ENCODE measurements at places on chromosomes 16 and 17.

GRCh38 chr17:57489321-57489720, 233.0 kb downstream of the MSI2 start:
- DNase-seq = no peak

DNA sequence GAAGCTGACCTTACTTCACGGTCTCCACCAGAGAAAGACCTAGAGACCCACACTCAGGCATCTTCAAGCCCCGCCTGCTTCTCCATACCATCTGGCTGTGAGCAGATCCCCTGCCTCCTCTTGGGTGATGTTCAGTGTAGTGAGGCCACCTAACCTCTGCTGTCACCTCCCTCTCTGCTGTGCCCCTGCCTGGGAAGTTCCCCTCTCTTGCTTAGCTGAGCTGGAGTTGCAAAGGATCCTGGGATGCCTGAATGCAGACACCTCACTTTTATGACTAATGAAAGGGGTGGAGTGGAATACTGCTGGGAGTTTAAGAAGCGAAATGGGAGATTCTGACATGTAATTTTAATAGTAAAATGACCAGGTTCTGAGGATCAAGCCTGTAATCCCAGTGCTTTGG, 5.8 kb downstream of the IRX3 start:
- no peak for DNase-seq

DNA sequence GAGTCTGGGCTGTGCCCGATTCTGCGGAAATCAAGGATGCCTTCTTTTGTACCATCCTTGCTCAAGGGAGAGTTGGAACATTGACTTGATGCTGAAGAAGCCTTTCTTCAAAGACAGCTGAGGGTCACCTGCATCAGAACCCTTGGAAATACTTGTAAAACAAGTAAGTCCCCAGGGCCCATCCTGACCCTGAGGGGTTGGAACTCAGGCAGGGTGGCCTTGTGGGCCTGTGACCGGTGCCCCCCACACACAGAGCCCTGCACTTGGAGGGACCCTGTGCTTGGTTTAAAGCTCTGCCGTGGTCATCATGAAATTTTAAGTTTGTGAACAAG, 56.9 kb downstream of the WIPI1 start:
- DNase-seq = no peak

DNA sequence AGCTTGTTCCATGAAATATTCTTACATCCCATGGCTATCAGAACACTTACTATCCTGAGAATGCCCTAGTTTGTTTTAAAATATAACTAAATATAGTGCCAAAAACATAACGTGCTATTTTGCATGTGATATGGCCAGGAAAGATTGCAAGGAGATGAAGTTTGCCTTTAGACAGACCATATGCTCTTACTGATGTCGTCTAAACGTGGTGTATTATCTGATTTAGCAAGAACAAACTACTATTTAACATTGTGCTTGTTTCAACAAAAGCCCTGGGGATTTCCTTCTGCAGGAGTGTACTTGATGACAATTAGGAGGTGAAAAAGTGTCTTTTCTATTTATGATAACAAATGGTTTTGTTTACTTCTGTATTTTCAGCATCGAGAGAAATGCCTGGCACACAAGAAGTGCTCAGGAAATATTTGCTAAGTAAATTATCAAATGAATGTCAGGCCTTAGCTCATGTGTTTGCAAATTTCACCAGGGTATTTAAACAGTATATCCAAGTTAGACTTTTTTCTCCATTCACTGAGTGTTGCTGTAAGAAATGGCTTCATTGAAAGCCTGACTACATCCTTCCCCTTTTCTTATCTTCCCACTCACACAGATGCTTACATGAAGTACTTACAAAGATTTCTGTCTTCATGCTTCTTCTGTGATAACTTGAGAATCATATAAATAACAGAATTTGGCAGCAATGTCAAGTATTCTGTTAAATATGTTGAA, 1033.6 kb downstream of the CDH8 start:
- DNase-seq = no peak

DNA sequence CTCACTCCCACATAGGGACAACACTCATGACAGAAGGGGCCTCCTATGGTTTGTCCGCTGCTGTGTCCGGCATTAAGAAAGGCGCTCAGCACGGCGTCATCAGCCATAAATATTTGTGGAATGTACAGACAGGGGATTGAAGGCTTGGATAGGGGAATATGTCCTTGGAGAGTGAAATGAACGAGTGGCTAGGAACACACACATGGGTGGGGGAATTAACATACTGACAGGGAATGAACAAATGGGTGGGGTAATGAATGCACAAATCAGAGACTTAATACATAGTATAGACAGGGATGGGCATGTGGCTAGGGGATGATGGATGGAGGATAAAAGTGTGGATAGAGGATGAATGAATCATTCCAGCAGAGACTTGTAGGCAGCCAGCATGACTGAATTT, 154.0 kb upstream of the HSBP1 start:
- DNase-seq = no peak

DNA sequence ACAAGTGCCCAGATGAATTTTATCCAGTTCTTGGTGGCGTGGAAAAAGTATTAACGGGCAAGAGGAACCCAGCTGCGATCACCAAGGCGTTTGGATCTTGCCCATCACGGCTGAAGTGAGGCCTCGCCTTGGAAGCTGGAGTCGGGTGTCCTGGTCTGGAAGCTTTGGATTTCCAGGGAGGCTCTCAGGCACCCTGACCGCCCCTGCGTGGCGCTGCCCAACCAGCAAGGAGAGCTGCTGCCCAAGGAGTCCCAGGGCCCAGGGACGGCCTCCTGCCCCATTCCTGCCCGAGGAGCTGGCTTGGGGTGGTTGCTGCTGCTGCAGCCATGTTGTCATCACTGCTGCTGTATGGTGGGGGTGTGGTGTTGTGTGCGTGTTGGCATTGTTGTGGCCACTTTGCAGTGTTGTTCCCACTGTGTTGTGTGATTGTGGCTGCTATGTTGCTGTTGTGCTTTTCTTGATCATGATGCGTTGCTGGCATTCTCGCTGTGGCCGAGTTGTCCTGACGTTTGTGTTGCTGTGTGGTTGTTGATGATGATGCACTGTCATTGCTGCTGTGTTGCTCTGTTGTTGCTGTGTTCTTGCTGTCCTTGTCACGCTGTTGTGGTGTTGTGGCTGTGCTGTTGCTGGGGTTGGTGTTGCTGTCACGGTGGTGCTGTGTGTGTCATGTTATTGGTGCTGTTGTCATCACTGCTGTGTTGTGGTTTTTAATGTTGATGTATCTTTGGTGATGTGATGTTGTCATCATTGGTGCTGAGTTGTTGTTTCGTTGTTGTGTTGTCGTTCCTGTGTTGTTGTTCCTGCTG, 318.8 kb downstream of the C16orf95 start:
- DNase-seq = no peak

DNA sequence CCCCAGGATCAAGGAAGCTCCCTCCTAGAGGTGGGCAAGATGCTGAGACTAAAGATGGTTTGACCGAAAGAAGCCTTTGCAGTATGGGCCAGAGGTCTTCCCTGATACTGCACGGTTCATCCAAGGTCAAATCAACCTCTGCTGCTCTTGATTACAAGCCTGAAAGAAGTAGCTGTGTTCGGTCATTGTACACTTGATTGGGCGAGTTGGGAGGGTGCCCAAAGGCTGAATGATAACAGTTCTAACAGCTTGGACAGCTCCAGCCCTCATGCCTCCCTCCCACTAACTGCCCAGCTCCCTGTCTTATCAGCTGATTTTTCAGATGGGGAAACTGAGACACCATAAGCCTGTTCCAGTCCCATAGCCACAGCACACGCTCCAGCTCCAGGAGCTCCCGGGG, 42.8 kb downstream of the ABCC12 start:
- no peak for DNase-seq

DNA sequence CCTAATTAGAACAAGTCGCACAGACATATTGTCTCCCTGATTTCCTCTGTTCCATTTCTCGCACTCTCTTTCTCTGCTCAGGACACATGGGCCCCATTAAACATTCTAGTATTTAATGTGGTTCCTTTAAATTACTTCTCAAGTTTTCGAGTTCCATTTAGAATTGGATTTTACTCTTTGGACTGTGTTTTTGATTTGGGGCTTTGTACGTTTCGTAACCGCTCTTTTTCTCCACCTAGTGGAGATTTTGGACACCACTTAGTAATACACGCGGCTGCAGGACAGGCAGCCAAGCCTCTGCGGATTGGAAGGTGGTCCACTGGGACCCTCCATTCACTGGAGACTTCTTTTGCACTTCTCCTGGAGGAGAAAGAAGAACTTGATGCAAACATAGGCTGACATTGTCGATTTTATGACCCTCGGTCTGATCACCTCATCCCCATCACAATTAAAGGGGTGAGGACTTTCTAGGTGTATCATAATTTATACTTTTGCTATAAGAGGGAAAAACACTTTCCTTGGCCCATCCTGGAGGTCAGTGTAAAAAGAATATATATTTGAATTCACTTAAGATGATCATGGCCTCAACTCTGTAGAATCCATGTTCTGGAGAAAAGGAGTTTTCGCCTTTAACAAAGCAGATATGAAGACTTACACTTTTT, 85.7 kb downstream of the NOG start:
- DNase-seq = no peak

GRCh38 chr16:89458551-89458950, 31.8 kb downstream of the ANKRD11 start:
- no peak for DNase-seq

- DNase-seq = no peak
Observed at GRCh38 chr17:41785859-41786226, 668 bp downstream of the JUP start.
